ENCODE measurements at places on chromosomes 7 and 10.

DNA sequence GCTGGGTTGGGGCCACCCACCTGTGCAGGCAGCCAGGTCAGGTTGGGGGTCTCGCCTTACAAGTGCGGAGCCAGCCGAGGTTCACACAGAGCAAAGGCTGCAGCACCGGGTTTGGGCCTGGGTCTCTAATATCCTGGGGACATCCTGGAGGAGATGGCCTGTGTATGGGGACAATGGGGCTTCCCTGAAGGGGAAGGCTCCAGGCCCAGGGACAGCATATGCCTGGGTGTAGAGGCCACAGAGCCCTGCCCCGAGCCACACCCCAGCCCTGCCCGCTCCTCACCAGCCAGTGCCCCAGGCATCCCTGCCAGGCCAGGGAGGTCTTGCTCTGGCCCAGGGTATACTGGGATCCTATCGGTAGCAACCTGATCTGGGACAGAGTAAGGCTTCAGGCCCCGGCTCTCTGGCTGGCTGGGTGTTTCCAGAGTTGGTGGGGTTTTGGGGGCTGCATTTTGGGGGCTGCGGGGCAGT is 9.1 kb downstream of the TTYH3 start:
- DNase-seq: peak; percentile 21

DNA sequence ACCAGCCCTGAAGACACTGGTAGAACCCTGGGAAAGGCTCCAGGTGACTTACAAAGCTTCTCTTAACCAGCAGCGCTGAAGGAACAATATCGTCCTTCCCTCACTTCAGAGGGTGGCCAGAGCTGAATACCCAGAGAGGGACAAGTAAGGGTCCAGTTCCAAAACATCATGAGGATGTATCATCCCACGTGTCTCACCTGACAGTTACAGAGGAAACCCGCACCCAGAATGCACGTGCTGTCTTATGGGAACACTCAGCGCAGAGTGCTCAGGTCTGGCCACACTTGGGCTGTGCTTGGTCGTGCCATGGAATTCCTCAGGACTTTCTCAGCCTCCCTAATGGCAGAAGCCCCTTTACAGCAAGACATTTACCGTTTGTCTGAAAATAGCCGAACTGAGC is 46.9 kb upstream of the BTBD16 start:
- DNase-seq: no peak

DNA sequence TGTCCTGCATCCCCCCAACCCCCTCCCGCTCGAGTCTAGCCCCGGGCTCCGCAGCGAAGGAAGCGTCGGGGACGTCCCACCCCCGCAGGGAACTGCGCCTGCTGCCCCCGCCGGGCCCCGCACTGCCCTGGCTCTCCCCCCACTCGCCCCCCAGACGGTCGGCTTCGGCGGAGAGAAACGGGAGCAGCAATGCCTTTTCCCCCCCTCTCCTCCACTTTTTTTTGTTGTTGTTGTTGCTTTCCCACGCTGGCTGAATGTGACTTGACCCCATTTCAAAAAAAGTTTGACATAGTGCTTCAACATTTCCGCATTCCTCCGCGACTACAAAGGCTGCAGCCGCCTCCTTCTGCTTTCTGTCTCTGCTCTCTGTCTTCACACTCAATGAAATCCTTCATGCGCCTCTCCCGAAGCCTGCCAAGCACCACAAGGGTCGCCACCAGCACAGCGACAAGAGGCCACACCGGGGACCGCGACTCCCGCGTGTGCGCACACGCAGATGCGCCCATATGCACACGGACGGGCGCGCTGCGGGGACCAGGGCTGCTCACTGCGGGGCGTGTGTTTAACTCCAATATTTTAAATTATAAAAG is 1.0 kb downstream of the CDK6 start:
- DNase-seq: no peak

GRCh38 chr10:88227342-88228018 is 355.6 kb downstream of the RNLS start:
- no peak for DNase-seq

GRCh38 chr7:105643384-105643783 is 62.1 kb upstream of the EFCAB10 start:
- DNase-seq: no peak

GRCh38 chr7:116679500-116679899 is 7.5 kb downstream of the MET start:
- no peak for DNase-seq
